ENCODE measurements at places on chromosomes 4 and X. TPM values are rescaled to one million over a fixed set of nuclear protein-coding genes. Genes with fewer than 3 reads are reported as not detected.

GRPR gene
- 0.34 TPM for polyA plus RNA-seq

BEX5 gene
- 13.5 TPM for polyA plus RNA-seq

PNMA3 gene
- polyA plus RNA-seq: 24.7 TPM

FANCB gene
- 3.5 TPM for polyA plus RNA-seq

AMBN gene
- polyA plus RNA-seq: 1.7 TPM

TCEANC gene
- 6.4 TPM for polyA plus RNA-seq

ITIH6 gene
- polyA plus RNA-seq: 0.03 TPM

YIPF6 gene
- 48.1 TPM for polyA plus RNA-seq

KIF4A gene
- polyA plus RNA-seq: 18.2 TPM

OTOP1 gene
- 0.10 TPM for polyA plus RNA-seq

GPR34 gene
- polyA plus RNA-seq: 4.8 TPM

ADH1A gene
- polyA plus RNA-seq: 0.52 TPM

FAM9B gene
- polyA plus RNA-seq: 0.24 TPM

CLDN34 gene
- not detected for polyA plus RNA-seq

TCEAL5 gene
- 17.3 TPM for polyA plus RNA-seq

GPRASP3 gene
- 19.8 TPM for polyA plus RNA-seq

SMR3B gene
- not detected for polyA plus RNA-seq

STATH gene
- 0.57 TPM for polyA plus RNA-seq

BMPR1B gene
- 29.9 TPM for polyA plus RNA-seq

TMPRSS11A gene
- polyA plus RNA-seq: not detected

Measured in right renal cortex interstitium (tissue), 3 donors.